ENCODE measurements at places on chromosomes 11 and 22. TPM values are rescaled to one million over a fixed set of nuclear protein-coding genes. Genes with fewer than 3 reads are reported as not detected.

Gene NFRKB
- 13.8 TPM for total RNA-seq

Gene C11orf87
- 0.01 TPM for total RNA-seq

Gene TIGD3
- total RNA-seq = 0.60 TPM

Gene AGBL2
- total RNA-seq = 1.7 TPM

Measured in A549 treated with CORT108297 at 1 μM for 4 hours (cell line).